SIG-M5 (cell line): ENCODE measurements at places on chromosomes 6 and 20.

DNA sequence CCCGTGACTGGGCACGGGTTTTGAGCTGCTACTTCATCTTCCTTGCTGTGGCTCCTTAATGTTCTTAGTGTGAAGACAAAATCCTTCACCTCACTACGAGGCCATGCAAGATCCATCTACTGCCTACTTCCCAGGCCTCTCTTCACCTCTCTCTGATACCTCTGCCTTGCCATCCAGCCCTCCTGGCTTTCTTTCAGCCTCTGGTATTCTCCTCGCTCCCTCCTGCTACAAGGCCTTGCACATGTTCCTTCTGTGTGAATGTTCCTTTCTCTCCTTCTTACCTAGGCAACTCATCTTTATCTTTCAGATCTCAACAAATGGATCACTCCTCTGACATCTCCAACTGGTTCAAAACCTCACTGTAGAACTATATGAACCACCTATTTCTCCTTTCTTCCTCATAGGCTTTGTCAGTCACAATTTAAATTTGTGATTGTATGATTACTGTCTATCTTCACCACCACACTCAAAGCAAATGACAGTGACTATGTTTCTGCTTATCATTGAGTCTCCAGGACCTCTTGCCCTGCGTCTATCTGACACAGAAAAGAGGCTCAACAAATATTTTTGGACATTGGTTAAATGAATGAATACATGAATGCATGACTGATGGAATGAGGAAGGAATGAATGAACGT lies 19.8 kb downstream of the HEY2 start:
- DNase-seq, result no peak

DNA sequence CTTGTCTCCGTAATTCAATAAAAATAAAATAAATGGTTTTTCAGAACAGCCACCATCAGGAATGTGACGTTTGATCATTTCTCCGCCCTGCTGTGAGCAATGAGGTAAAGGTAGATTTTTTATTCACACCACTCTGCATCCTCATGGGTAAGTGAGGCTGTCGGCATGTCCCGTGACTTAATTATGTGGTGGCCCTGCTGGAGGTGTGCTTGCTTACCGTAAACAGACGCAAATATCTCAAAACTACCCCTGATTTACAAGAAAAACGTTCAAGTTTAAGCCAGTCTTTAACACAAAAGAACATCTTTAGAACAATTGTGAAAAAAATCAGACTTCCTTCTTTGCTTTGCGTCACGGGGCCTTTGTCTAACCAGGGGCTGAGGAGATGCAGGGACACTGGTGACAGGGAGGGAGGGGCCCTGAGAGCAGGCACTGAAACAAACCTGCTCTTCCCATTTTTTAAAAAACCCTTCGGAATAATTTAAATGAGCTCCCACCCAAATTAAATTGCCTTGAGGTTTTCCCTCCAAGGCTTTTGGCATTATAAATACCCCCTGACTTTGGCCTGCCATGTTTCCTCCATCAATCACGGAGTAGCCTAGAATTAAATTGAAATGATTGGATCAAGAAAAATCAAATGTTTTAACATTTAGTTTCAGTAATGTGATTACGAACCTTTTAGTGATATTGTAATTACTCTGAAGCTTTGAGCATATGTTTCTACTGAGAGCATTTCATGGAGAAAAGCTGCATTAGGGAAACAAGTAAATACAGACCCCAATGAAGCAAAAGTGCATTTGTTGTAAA lies 13.4 kb downstream of the PRKN start:
- DNase-seq, result no peak

DNA sequence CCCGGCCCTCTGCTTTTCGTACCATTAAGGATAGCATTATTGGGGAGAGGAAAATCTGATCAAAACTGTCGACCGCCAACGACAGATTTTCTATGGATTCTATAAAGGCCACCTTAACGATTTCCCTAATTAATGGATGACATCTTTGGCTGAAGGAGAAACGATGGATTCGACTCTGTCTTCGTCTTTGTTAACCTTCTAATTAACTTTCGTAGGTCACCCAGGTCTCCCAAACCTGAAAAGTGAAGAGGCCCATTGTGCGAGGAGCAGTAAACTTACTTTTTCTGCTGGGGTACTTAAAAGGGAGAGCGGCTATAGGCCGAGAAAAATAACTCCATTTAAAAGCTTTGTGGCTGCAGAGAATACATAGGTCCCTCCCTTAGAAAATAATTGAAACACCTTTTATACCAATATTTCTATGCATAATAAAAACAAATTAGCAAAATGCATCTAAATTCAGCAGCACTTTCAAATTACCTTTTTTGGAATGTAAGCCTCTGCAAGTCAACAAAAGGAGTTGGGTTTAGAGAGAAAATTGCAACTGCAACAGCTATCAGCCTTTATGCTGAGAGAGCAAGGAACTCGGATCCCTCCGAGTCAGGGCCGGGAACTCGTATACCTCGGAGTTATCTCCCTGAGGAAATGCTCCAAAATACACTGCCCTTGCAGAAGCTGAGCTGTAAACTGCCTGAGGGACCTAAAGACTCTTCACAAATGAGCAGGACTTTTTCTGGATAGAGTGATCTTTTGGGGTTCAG lies 31.4 kb upstream of the NR2E1 start:
- DNase-seq, result no peak

GRCh38 chr20:57383447-57384347 lies 7.5 kb upstream of the RBM38 start:
- no peak for DNase-seq

DNA sequence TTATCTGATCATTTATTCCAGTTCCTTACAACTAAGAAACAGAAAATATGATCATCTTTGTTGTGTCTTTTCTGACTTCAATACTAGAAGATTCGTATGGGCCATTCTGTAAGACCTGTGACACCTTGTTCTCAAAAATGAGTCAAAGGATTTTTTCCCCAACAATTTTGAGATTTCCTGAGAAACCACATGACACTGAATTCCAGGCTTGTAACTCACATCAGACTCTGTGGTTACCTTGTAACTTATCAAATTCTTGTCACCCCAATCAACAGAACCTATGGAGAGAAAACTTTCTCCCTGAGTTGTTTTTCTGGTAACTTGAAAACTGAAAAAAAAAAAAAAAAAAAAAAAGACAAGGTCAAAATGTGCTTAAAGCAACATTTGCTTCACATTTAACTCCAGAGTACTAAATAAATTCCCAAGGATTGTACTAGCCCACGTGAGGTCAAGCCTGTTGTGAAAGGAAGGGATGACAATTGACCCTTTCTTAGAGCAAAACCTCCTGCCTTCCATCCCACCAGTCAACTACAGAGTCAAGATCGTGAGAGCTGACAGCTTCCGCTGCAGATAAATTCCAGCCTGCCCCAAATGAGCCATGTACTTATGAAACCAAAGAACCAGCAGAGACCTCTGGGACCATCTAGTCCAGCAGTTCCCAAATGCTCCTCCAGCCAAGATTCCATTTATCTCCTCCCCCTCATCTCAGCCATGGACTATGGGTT lies 140.3 kb downstream of the TBX18 start:
- no peak for DNase-seq

- no peak for DNase-seq
Observed at GRCh38 chr6:163857421-163857820, 442.9 kb downstream of the QKI start.

DNA sequence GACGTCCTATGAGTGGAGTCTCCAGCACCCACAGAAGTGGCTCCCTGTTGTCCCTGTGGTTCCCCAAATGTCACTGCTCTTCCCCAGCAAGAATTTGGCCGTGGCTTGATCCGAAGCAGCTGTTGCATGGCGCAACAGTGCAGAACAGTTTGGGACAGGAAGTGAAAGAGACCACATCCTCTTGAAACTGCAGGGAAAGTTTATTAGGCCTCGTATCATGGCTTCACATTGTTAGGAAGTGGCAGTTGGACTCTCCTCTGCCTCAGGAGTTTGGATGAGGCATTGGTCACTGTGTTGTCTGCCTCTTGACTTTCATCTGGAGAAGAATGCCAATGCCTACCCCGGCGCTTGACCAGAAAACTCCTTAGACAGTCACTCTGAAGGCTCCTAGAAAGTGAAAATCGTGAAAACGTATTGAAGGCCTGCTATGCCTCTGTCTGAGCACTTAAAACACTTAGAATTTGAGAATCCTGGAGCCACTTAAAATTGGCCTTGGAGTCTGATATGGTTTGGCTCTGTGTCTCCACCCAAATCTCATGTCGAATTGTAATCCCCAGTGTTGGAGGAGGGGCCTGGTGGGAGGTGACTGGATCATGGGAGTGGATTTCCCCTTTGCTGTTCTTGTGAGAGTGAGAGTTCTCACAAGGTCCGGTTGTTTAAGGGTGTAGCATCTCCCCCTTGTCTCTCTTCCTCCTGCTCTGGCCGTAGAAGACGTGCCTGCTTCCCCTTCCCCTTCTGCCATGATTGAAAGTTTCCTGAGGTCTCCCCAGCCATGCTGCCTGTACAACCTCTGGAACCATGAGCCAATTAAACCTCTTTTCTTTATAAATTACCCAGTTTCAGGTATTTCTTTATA lies 334.9 kb upstream of the JARID2 start:
- DNase-seq, result peak; percentile 86

DNA sequence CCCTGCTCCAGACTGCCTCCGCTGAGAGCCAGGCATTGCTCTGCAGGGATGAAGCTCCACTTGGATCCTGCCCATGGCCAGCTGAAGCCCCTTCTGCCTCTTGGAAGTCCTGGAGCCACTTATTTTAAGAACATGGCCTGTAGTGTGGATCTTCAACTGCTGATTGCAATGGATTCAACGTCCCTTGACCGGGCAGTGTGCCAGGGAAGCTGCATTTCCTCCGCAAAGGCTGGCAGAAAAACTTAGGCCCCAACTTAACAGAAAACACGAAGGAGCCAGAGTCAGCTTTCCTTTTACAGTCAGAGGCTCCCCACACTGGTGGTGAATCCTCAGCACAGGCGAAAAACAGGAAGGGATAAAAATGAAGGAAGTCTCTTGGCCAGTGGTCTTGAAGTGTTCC lies 26.3 kb upstream of the FOXQ1 start:
- no peak for DNase-seq

GRCh38 chr20:32018269-32019155 lies 8.3 kb downstream of the CCM2L start:
- no peak for DNase-seq

- no peak for DNase-seq
Observed at GRCh38 chr6:150830439-150831165, 34.9 kb upstream of the MTHFD1L start.

DNA sequence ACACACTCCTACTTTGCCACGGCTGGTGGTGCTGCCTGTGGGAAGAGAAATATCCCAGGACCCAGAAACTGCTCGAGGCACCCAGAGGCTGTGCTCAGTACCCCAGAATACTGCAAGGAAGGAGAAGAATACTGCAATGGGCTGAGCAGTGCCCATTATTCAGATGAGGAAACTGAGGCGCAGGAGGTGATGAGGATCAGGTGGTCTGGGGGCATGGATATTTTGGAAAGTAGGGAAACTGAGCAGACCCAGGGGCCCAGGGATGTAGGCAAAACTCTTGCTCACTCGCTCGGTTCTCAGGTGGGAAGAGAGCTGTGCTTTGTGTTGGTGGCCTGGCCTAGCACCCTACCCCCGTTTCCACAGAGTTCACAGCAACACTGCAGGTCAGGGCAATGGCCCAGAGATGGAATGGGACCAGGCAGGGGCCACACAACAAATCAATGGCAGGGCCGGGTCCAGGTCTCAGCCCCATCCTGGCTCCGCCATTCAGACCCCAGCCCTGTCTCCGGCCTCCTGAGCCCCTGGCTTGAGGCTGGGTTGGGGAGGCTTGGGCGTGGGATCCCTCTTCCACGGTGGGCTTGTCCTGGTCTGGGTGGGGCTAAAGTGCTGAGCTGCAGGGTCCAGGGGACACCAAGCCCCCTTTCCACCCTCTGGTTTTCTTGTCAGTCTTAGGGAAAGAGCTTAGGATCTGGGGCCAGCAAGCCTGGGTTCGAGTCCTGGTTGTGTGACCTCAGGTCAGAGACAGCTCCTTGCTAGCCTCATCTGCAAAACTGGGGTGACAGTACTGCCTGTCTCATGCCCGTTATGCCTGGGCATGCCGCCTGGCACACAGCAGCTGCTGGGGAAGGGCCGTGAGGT lies 33.9 kb downstream of the SUN5 start:
- no peak for DNase-seq
